Brain pericyte (primary cell): ENCODE measurements at places on chromosomes 1 and 21.

DNA sequence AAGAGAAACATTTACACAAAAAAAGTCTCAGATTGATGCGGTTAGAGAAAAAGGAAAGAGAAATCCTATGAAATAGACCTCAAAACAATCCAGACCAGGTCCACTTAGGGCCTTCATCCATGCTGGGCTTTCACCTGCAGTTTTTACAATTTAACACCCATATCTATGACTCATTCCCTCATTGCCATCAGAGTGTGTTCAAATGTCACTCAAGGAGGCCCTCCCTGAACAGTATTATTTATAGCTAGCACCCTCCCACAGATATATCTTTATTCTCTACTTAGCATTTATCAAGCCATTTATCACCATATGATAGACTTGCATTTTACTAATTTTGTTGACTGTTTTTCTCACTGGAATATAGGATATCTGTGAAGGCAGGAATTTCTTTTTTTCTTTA lies 824 bp upstream of the KRTAP21-3 start:
- DNase-seq, result no peak

GRCh38 chr1:117032681-117033539 lies 27.2 kb upstream of the TTF2 start:
- DNase-seq, result no peak

GRCh38 chr1:228400237-228400651 lies 6.4 kb downstream of the TRIM11 start:
- DNase-seq, result no peak

DNA sequence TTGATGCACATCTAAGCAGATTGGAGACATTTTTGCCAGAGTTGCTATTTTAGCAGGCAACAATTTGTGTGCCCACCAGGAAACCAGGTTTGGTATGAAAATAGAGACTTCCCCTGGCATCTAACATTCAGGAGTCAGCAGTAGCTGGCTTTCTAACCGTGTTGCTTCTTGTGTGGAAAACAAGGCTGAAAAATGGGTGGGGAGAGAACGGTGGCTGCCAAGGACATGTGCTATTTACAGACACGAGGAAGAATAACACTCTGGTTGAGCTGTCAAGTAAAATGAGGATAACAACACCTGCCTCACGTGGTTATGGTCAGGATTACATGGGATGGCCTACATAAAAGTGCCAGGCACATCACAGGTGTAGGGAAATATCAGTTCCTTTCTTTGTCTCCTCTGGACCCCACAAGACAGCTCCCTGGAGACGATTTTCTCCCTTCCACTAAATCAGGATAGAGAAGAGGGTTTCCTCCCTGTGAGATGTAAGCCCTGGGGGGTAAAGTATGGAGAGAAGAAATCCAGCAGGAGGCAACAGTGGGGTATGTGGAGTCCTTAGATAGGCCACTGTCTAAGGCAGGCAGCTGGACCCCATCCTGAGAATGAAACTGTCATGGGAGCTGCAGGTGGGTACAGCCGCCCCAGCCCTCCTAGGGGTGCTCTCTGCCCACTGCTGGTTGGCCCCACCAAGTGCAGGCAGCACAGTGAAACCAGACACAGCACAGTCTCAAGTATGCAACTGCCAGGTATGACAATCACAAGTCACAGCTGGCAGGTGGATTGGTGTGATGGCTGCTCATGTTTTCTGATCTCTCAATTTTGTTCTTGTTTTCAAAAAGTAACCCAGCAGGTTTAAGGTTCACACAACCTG lies 80.3 kb downstream of the TENT5C start:
- DNase-seq, result no peak

DNA sequence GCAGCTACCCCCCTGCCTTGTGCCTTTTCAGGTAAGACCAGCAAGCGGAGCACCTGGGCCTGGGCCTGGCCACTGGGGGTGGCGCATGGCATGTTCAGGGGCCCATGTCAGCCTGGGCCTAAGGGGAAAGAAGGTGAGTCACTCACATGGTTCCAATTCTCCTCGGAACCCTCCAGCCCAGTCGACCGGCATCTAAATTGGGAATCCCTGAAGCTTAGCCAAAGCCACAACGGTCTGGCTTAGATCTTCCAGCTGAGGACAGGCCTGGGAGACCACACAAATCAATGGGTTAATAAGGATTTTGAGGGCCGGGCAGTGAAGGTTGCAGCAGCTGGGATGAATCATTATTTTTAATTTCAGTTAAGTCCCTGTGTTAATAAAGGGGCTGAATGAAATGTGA lies 145.1 kb upstream of the SMYD2 start:
- DNase-seq, result no peak

DNA sequence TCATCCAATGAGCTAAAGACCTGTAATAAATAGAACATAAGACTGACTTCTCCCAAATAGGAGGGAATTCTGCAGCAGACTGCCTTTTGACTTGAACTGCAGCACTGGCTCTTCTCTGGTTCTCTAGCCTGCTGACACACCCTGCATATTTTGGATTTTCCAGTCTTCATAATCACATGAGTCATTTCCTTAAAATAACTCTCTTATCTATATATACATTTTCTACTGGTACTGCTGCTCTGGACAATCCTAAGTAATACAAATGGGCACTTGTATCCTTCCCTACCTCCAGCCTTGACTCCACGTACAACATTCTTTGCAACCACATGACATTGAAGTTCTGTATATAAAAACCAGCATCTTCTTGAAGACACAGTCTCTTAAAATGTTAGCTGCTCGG lies 429.4 kb upstream of the TMPRSS15 start:
- DNase-seq, result no peak

DNA sequence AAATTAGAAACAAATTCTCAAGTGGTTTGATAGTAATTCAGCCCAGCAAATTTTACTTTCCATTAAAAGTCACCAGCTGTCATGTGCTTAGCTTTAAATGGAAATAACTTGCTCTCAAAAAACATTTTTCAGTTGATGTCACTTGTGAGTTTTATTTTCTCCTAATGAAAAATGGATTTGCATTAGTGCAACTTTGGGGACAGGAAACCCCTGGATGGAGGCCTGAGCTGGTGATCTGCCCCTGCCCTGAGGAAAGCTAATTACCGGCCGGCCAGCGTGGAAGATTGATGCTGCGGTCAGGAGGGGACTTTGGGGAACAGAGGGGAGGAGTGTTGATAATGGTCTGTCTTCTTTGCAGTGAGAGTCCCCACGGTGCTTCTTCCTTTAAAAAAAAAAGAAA lies 66.8 kb upstream of the ANGPTL1 start:
- DNase-seq, result no peak

DNA sequence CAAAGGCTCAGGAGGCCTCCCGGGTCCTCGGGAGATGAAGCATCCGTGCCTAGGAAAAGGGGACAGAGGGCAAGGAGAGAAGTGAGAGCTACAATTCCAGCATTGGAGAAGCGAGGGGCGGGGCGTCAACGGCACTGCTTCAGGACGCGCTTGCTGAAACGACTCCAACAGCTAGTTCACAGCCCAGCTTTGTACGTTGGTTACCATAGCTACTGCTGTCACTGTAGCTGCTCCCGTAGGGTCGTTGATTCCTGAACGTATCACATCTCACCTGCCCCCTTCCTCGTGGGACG lies 63.1 kb downstream of the TOR1AIP2 start:
- DNase-seq, result no peak

DNA sequence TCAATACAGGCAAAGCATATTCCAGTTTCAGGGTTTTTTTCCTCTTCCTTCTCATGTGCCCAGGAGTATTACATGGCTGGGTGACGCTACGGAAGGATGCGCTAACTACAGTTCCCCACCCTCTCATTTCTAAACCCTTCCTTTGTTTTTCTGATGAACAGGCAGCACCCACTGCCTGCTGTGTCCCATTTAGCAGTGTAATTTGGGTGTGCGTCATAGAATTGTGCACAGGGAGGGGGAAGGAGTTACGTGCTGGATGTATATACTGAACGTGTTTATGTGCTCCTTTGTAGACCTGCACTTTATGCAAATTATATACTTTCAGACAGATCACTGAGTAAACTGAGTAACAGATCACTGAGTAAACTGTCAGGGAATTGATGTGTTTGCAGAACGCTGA lies 44.5 kb downstream of the ELAPOR1 start:
- DNase-seq, result no peak

GRCh38 chr1:30197639-30198450 lies 525.5 kb downstream of the MATN1 start:
- no peak for DNase-seq

DNA sequence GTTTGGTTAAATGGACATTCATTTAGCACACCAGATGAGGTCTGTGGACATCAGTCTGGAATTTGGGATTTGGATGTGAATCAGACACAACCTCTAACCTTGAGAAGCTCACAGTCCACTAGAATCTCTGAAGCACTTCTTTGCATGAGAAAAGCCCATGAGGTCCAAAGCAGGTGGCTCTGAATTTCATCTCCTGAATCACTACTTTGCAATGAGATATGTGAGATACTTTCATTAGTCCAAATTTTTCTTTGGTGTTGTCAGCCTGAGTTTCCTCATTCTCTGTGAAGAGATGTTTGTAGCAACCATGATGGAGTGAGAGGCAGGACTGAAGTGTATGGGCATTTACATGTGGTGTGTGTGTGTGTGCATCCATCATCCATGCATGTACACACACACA lies 16.5 kb upstream of the LCE2D start:
- no peak for DNase-seq

- no peak for DNase-seq
Measured at GRCh38 chr1:90296327-90296726, 301.4 kb downstream of the ZNF326 start.

- no peak for DNase-seq
Measured at GRCh38 chr1:98143403-98143802, 222.6 kb upstream of the DPYD start.

DNA sequence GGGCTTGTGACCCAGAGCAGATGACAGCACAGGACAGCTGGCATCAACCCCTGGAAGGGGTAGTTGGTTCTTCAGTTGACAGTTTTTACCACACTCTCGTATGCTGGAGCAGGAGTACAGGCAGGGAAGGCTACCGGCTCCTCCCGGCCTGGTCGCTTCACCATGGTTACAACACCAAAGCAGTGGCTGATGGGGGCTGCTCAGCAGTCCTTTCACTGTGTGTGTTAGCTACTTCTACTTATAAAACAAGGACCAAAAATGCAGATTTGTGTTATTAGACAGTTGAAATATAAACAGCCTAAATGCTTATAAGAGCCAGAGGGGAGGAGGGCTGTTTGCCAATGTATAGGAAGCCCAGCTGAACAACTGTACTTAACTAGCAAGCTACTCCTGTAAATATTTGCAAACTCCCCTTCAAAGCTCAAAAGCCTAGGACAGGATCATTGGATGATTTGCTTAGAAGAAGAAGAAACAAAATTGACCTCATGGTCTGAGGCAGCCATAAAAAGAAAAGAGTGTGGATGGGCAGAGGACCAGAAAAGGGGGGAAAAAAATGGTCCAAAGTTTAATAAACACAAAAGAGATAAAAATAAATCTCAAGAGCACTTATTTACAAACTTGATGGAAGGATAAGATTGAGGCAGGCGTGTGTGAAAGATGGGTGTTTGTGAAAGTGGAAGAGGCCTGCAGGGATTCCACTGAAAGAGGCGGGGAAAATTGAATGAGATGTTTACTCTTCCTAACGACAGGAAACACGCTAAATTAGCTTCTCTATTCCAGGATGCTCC lies 57.1 kb downstream of the TGFB2 start:
- DNase-seq, result no peak

DNA sequence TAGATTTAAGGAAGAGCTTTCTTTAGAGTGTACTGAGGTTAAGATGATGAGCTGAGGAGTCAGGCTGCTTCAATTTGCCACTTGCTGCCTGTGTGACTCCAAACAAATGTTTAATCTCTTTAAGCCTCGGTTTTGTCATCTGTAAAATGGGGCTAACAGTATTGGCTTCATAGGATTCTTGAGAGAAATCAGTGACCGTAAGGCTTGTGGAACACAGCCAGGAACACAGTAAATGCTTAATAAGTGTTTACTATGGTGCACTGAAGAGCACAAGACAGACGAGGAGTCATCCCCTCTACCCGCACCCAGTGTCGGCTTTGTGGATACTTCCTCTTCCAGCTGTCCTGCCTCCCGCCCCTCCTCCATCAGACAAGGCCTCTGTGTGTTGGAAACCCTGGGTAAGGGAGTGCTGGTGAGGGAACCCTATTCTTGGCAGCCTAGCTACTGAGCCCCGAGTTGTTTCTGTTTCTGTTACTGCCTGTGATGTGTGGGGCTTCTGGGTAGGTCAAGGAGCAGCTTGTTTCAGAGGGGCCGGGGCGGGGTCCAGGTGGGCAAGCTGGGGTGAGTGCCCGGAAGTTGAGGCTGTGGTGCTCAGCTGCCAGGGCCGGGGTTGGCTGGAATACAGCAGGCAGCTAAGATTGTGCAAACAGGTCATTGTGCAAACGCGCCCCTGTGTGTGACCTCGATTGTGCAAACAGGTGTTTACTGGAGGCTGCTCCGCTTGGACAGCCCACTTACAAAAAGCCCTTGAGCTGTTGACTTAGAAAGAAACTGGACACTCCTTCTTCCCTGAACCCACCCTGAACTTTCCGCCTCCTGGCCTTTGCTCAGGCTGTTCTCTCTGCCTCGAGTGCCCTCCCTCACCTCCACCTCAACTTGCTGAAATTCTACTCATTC lies 4.0 kb upstream of the CSF3R start:
- no peak for DNase-seq

- no peak for DNase-seq
Measured at GRCh38 chr1:9150582-9151327, 21.9 kb upstream of the GPR157 start.

- no peak for DNase-seq
Measured at GRCh38 chr1:67169496-67169895, 3.2 kb downstream of the IL23R start.

- no peak for DNase-seq
Measured at GRCh38 chr1:160001440-160001839, 30.4 kb downstream of the PIGM start.

GRCh38 chr1:40820251-40820797 lies 36.7 kb downstream of the KCNQ4 start:
- no peak for DNase-seq

DNA sequence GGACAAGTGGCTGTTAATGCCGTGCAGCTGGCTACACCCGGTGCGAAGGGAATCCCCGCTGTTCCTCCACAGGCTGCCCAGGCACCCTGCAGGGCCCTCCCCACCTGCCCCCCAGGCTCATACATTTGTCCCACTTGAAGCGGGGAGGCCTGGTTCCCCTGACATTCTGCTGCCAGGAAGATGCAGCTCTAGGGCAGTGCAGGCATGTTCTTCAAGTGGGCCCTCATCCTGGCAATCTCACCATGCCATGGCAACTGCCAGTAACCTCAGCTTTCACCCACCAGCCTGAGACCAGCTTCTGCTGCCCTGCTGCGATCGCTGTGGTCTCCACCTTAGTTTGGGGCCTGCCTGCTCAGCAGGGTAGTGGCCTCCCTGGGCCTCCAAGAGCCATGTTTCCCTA lies 151.9 kb upstream of the COL6A1 start:
- no peak for DNase-seq

- no peak for DNase-seq
Measured at GRCh38 chr1:8763888-8764287, 53.6 kb downstream of the RERE start.

DNA sequence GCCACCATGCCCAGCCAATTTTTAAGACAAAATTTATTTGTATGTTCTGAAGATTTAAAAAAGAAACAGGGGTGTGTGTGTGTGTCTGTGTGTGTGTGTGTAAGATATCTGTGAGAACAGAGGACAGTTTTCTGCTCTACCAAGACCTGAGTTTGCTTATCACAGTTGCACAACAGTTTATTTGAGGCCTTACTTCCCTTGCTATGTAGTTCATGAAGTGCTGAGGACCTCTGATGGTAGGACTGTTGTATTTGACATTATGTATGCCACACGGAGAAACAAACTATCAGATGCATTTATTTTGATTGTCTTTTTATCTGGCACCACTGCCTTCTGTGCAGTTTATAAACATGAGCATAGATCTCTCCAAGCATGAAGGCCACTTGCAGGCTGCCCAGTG lies 355.2 kb downstream of the PBX1 start:
- no peak for DNase-seq

GRCh38 chr1:227541796-227542152 lies 21.6 kb upstream of the ZNF678 start:
- no peak for DNase-seq
